HuH-7.5 (cell line): ENCODE measurements at places on chromosomes 5 and 9.
A peak's percentile ranks its signal among the peaks of the same experiment; 100 is the strongest.

DNA sequence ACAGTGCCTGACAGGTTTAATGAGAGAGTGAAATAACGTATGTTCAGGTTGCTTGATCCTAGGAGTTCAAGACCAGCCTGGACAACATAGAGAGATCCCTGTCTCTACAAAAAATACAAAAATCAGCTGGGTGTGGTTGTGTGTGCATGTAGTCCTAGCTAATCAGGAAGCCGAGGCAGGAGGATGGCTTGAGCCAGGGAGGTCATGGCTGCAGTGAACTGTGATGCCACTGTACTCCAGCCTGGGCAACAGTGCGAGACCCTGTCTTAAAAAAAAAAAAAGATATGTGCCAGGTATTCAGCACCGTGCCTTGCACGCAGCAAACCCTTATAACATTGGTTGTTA, 38.8 kb upstream of the SPRY4 start:
- DNase-seq, result no peak

- no peak for DNase-seq
Measured at GRCh38 chr9:68507130-68507805, 33.4 kb downstream of the TMEM252 start.

GRCh38 chr9:126592461-126592860, 21.3 kb upstream of the LMX1B start:
- no peak for DNase-seq

- peak; percentile 84 for DNase-seq
Measured at GRCh38 chr5:149828161-149829011, 98.3 kb downstream of the PPARGC1B start.

DNA sequence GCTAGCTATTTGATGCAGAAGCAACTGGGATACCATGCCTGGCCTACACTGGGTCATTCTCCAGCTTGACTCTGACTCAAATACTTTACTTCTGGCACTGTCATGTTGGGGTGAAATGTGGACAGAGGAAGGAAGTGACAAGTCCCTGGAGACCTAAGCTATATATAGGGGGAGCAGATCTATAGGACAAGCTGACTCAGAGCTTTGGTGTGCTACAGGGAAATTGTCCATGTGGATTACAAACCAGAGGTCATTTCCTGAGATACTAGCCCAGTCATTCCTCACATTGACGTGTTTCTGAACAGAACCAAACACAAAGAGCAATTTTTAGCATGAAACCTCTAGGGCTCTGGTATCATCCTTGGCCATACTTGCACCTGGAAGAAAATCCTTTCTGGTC, 531.6 kb upstream of the CLINT1 start:
- DNase-seq, result no peak

DNA sequence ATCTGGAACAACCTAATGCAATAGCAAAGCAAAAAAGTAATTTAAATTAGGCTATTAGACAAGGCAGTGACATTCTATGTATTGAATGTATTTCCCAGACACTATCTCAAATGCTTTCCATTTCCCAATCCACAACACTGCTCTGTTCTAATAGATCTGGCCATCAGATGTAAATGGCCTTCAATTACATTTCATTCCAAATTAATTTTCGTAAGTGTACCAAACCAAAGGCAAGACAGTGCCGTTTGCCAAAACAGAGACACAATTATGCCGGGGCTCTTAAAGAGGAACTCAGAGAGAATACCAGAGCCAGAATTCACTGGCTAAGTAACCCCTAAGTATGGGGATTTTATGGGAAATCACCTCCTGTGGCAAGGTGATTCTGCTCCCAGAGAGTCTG, 63.1 kb downstream of the GNAQ start:
- no peak for DNase-seq

DNA sequence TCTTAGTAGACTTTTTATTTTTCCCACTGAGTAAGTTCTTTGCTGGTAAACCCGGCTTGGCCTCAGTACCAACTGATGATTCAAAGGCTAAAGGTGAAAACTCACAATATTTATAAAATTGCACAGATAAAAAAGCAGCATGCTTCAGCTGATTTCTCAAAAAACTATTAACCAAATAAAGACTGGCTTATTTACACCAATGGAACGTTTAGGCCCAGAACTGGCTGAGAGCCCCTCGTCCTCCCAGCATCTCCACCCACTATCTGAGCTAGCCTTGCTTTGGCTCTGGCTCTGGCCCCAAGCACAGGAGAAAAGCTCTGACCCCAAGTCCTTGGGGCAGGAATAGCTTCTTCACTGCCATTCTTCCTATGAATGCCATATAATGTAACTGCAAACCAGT, 68.5 kb downstream of the SPTLC1 start:
- no peak for DNase-seq

GRCh38 chr5:132474131-132474723, 16.3 kb downstream of the IRF1 start:
- no peak for DNase-seq

DNA sequence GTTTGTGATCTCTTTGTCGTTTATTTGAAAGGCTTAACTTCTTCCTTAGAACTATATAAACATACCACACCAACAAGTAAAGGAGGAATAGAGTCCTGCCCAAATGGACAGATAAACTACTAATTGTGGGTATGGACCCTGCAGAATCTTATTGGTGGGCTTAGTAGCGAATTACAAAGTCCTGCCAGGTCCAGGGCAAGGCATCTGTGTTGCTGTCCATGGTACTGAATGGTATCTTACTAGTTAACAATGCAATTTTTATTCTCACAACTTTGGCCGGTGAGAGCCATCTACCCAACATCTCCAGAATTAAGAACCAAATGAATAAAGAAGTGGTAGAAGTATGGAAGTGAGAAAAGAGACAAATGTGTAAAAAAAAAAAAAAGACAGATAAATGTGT, 1782.4 kb upstream of the WWC1 start:
- DNase-seq, result no peak

- no peak for DNase-seq
Measured at GRCh38 chr5:122346897-122347581, 35.0 kb downstream of the SNCAIP start.

GRCh38 chr9:95325221-95325620, 7.7 kb upstream of the FANCC start:
- DNase-seq, result no peak

DNA sequence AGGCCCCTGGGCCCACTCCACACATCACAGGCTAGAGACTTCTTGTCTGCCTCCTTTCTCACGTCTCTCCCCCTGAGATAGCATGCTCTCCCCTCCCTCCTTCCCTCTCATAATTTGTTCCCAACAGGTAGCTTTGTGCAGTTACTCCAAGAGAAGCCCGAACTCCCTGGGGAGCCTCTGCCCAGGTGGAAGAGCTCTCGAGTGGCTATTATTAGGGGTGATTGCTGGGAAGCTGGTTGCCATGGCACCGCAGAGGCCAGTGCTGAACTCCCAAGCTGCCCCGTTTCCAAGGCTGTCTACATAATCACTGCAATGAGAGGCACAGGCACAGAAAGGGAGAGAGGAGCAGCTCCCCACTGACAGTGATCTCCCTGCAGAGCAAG, 104.7 kb upstream of the GPR151 start:
- DNase-seq, result no peak

DNA sequence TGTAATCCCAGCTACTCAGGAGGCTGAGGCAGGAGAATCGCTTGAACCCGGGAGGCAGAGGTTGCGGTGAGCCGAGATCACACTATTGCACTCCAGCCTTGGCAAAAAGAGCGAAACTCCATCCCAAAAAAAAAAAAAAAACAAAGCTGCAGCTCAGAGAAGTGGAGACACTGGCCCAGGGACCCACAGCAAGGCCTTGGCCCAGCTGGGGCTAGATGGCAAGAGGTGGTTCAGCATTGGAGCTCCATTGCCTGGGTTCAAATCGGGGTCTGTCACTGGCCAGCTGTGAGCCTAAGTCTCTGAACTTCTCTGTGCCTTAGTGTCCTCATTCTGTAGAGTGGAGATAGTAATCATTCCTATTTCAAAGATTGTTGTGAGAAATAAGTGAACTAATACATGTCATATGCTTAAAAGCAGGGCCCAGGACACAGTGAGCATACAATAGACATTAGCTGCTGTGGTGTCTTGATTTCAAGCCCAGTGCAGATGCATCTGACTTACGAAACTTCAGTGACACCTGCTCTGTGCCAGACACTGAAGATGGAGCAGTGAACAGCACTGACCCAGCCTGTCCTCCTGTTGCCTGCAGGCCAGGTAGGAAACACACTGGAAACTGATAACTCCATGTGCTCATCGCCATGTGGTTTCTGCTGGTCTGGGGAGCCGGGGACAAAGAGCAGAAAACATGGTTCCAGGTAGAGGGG, 127.7 kb downstream of the C9orf50 start:
- no peak for DNase-seq

DNA sequence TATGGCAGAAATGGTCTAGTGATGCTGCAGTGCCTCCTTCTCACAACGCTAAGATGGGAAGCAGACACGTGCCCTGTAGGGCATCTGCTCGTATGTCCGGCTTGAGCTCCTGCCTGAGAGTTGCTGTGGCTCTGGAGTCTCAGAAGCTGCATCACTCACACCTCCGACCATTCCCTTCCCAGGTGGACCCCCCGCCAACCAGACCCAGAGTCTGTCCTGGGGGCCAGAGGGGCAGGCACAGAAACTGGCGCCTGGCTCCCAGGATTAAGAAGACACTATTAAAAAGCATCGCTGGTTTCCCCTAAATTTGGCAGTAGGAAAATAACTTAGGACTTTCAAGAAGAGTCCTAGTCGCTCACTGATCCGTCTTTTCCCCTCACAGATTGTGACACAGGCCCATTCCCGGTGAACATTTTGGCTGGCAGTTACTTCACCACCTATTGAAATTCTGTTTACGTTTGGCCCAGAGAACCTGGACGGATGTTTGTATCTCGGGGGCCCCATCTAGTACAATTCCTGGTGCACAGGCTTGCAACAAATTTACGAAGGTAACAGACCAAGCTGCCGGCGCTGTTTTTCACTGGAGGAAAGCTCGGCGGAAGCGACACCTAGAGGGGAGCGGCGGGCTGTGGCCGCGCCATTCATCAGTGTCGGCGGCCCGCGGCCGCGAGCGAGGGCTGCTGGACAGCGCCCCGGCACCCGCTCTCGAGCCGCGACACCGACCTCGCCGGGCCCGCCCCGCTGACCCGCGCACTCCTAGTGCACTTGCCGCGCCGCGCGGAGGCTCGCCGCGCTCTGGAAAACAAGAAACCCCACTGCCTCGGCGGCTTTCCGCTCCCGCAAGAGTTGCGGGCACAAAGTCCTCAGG, 1.6 kb downstream of the FSTL4 start:
- peak; percentile 81 for DNase-seq

- no peak for DNase-seq
Measured at GRCh38 chr5:179167871-179168451, 107.8 kb downstream of the ZNF354C start.

GRCh38 chr5:124832510-124832909, 86.1 kb upstream of the ZNF608 start:
- DNase-seq, result no peak

DNA sequence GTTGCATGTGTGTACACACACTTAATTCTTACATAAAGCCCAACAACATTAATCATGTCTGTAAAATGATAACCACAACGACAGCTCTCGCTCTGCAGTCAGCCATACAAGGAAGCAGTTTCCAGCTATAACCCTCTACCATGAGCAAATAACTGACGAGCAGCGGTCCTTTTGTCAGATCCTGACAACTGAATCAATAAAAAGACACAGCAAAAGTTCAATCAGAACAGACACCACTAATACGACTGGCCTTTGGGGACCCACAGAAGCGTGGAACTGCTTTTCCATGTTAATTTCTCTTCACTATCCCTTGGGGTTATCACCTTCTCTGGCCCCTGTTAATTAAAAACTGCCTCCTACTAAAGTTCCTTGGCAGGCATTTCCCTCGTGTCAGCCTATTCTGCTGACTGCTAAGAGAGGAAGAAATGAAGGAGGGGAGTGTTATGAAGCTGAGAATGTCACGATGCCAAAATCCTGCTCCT, 722.8 kb upstream of the GRAMD2B start:
- DNase-seq, result no peak

DNA sequence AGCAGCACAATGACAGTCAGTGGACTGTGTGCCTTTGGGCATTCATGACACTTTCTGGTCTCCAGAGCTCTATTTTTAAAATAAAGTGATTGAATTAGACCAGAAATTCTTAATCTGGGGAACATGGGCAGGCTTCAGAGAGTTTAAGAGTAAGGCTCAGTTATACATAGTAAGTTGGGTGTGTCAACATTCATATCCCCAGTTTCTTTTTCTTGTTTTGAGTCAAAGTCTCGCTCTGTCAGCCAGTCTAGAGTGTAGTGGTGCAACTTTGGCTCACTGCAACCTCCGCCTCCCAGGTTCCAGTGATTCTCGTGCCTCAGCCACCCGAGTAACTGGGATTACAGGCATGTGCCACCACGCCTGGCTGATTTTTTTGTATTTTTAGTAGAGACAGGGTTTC, 13.7 kb upstream of the KIF4B start:
- DNase-seq, result no peak

DNA sequence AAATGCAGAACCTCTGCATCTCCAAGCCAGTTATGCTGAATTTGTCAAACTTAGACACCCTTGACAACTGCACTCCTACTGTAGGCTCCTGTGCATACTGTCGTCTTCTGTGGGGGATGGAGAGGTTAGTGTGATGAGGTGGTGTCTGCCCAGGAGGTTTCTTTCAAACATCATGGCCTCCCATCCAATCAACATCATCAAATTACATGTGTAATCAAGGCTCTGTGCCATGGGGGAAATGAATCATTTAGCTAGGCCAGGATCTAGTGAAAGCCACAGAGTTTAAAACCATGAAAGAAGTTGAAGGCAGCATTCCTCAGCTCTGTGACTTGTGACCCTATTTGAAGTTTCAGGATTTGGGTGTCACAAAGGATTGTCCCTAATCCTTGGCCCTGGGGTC, 240.6 kb downstream of the MARCHF11 start:
- DNase-seq, result no peak

DNA sequence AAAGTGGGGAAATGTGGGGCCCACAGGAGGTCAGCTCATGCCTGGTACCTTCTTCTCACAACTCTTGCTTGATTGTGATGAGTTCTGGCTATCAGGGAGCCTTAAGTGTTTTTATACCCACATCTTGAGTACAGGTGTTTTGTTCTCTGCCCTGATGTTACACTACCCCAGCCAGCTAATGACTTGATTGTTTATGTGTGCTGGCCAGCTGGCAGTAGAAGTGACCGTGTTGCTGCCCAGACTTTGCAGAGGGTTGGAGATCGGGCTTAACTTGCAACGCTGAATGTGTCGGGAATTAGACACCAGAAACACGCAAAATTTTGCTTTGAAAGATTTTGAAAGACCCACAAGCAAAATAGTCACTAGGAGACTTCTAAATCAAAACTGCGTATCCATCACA, 16.9 kb upstream of the ZDHHC11B start:
- no peak for DNase-seq

GRCh38 chr5:108769352-108769751, 21.7 kb downstream of the FER start:
- no peak for DNase-seq

- no peak for DNase-seq
Measured at GRCh38 chr9:426264-426663, 211.6 kb downstream of the DOCK8 start.

- no peak for DNase-seq
Measured at GRCh38 chr9:27888661-27889295, 315.5 kb upstream of the C9orf72 start.

GRCh38 chr5:65338606-65339151, 143.0 kb downstream of the ADAMTS6 start:
- DNase-seq, result no peak

- no peak for DNase-seq
Measured at GRCh38 chr5:157651623-157652376, 438 bp downstream of the SOX30 start.

- no peak for DNase-seq
Measured at GRCh38 chr5:31981361-31981945, 192.7 kb downstream of the GOLPH3 start.
